ENCODE measurements at places on chromosomes 16 and 17.

DNA sequence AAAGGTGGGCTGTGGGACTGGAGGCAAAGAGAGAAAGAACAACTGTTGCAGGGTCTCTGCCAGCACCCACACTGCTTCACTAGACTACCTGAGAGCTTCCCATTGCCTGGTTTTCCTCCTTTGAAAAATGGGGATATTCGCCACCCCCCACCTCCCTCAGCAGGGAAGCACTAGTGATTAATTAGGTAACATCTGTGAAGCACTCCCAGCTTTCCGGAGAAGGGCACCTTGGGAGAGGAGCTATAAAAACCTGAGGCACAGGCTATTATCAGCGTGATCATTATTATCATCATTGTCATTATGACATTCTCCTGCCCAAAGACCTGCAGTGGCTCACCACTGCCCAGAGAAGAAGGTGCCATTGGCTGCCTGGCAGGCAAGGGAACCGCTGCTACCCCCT, 83.5 kb downstream of the XYLT1 start:
- DNase-seq: no peak

- DNase-seq: no peak
These were observed 107.0 kb downstream of the RMI2 start for GRCh38 chr16:11452298-11452697.

DNA sequence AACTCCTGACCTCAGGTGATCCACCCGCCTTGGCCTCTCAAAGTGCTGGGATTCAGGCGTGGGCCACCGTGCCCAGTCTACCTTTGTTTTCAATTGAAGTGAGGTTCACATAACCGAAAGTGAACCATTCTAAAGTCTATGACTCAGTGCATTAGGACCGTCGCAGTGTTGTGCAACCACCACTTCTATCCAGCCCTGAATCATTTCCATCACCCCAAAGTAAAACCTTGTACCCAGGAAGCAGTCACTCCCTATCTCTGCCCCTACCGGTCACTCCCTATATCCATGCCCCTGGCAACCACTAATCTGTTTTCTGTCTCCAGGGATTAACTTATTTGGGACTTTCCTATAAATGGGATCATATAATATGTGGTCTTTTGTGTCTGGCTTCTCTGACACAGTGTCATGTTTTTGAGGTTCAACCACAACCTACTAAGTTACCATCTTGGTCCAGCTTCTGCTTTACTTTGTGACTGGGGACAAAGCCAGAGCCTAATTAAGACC, 28.3 kb upstream of the CDC42EP4 start:
- DNase-seq: no peak

DNA sequence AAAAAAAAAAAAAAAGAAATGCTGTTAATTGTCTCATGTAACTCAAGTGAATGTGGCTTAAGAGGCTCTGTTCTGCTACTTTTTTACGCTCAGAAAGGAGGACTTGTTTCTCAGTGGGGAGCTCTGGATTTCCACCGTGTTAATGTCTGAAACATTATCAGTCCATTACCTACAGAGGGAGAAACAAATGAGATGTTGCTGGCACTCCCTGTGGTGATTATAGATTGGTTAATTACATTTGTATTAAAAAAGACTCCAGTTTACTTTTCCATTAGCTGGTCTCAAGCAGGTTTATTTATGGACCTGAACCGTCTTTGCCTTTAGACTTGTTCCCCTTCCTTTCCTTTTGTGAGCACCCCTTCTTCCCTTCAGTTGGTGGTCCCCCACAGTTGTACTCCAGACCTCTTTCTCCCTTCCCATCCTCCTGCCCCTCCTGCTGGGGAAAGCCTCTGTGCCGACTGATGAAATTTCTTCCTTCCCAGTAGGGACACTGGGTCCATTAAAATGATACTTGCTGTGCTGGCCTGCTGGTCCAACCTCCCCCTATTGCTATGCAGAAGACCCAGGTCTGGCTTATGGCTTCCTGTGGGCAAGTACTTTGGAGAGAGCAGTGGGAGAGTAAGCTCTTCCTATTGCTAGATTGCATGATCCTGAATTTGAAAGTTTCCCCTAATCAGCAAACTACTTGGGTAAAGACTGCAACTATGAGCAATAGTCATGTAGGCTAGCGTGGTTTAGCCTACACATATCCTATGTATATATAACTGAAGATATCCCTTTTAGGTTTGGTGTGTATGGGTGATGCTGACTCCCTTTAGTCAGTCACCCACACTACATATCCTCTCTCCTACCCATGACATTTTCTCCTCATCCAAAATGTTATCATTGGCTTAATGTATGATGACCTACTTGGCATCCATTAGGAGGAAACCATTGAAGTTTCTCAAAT, 8.1 kb downstream of the CDC6 start:
- DNase-seq: no peak

DNA sequence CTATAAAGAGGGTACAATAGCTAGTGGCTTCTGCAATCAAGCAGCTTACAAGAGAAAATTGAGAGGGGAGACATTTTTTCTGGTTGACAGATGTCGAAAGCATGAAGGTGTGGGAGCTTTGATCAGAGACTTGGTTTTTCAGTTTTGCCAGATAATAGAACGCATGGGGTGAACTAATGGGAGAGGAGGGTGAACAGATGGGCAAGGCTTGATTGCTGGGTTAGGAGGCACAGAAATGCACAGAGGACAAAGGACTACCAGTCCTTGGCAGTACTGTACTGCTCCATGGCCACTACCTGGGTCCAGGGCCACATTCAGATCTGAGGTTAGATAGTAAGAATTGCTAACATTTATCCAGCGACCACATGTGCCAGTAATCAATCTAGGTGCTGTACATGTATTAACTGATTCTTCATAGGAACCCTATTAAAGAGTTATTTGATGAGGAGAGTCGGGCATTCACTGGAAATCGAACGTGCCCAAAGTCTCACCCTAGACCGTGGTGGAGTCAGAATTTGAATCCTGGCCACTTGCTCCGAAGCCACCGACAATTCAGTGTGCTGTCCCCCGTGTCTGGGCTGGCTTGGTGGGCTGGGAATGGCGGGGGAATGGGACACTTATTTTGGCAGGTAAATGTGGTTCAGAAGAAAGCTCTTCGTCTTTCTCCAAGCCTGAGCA, 873 bp upstream of the KSR1 start:
- no peak for DNase-seq

DNA sequence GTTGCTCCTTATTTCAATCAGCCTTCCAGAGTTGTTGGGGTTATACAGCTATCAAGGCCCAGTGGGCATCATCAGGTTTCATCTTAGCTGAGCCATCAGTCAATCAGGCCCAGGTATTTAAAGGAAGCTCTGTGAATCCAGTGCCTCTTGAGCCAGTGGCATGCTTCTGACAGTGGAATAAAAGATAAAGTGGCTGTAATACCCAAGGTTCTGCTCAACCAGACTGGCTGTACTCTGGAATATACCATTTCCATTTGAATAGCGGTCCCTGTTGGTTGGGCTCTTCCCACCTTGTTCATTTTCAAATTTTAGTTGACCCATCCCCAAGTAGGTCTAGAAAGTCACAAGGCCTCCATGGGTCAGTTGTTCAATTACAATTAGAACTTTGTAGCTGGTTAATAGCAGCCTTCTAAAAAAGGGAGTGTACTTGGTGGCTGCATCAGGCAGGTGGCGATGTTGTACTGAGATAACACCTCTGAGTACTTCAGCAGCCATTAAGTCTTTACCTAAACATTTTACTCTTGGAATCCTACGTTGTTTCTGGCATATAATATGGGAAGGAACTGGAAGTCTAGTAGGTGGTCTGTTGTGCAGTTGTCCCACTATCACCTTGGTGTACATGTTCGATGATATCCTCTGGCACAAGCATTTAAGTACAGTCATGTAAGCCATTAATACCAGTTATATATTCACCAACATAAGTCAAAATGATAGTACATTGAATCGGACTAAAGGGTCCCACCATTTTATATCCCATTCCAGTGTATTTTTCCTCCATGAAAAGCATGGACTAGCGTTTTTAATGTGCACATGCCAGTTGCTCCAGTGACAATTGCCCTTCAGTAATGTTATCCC, 294.1 kb downstream of the BCAS3 start:
- DNase-seq: peak; percentile 4

DNA sequence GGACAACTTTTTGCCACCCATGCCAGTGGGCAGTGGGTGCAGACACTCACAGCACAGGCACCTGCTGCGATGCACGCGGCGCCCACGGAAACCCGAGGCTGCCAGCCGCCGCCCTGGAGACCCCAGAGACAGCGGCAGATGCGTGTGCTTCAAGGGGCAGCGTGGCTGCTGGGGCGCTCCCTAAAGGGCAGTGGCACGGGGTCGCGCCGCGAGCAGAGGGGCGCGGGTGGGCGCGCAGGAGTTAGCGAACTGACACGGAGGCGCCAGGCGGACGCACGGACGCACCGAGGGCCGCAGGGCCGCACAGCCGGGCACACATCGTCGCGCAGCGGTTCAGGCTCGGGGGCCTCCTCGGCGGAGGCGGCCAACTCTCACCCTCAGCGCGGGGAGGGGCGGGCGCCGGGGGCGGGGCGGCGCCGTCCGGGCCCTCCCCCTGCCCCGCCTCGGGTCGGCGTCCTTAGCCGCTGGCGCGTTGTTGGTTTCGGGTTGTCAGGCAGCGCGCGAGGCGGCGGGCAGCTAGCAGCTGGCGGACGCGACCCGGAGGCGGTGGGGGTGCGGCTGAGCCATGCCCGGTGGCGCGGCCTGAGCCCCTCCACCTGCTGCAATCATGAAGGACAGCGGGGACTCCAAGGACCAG, at the start of gene KIF19:
Gene KIF19, plus strand, starts transcription at position 484 of the 637 bp plus-strand sequence. Its CDS starts 124 bp downstream, at position 608.
- peak; percentile 57 for DNase-seq

GRCh38 chr17:10127819-10128425, 70.5 kb downstream of the GAS7 start:
- no peak for DNase-seq

DNA sequence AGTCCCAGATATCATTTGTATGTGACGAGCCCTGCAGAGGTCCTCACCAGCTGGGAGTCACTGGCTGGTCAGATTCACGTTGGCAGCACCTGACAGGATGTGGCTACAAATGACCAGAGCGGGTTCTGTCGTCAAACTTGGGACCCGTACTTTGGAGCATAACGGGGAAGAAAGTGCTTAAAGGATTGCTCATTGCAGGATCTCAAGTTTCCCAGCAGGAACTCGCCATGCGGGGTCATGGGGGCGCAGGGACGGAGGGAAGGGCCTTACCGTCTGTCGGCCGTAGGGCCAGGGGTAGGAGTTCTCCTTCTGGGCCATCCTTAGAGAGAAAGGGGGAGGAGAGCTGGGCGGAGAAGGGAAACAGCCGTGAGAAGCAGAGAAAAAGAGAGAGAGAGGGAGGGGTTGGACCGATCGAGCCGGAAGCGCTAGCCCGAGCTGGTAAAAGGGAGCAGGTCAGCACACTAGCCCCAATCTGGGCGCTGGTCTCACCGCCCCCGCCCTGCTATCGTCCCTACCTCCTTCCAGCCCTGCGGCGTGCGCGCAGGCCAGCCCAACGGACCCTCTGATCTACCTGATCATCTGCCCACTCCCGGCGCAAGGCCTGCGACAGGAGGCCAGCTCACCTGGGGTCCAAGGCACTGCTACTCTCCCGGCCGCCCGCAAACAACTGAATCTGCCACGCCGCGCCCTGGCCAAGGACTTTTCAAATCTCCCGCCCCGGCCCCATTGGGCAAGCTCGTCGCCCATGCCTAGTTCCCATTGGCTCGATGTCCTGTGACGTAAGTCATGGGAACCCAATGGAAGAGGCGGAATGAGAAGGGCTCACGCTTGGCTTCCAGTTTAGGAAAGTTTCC, at the start of gene AURKB:
Gene AURKB, minus strand, starts transcription at position 669 of the 854 bp plus-strand sequence. Its CDS starts 351 bp downstream, at position 318.
- peak; percentile 94 for DNase-seq

DNA sequence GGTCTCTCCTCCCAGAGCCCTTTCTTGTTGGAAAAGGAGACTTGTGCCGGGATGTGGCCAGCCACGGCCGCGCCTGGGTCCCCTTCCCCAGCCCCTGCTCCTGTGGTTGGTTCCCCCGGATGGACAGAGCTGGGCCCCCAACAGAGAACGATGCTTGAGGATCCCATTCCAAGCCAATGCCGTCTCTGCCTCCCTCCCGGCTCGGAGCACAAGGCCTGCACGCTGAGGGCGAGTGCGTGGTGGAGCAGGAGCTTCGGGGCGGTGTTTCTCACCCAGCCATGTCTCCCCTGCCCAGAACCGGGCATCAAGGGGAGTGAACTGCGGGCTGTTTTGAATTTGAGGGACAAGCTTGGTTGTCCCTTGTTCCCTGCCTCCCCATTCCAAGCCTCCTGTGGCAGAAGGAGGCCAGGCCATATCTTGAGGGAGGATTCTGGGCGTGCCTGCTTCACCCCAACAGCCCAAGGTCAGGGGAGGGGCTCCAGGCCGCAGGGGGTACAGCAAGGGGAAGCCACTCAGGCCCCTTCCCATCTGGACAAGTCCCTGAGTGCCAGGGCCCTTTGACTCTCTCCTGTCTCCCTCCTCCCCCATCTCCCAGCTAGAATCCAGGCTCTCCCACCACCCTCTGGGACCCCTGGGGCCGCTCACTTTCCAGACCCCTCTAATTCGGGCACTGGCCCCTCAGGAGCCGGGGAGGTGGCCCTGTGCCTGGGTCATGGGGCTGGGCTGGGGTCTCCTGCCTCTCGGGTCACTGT, 43.6 kb downstream of the SOCS3 start:
- no peak for DNase-seq

- DNase-seq: no peak
These were observed 17.9 kb upstream of the SPN start for GRCh38 chr16:29644973-29645693.

Data from stimulated activated effector memory CD8-positive, alpha-beta T cell treated with anti-CD3 and anti-CD28 coated beads, Interleukin-12 subunit alpha, Interleukin-12 subunit beta, amount 100 ng/mL, for 72 hours (primary cell).